ENCODE measurements at places on chromosomes 5 and 9.

DNA sequence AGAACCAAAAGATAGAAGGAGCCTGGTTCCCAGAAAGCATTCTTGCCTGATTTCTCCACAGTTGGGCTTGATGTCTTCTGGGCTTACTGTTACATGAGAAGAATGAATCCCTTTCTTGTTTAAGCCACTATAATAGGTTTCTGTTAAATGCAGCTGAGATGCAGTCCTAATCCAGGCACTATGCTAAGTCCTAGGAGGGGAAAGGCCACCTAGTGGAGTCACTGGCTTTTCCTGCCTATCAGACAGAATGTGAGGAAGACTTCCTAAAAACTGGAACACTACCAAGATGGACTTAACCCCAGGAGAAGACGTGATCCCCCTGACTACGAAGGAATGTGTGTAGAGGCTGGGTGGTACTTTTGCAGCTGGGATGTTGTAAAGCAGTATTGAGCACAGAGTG, 34.3 kb upstream of the FSD1L start:
- peak; percentile 56 for DNase-seq

DNA sequence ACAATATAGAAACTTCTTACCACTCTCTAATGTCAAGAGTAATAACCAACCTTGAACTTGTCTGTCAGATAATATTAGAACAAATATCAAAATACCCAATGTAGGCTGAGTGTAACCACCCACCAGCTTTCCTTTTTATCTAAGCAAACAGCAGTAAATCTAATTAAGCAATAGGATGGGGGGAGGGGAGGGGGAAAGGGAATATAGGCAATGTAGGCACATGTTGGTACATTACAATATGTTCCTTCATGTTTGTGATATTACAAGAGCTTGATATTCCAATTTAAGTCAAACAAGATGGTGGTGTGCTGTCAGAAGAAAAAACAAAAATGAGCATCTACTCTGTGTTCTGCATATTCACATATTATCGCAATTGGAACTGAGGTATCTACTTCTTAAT, 158.2 kb downstream of the DENND1A start:
- DNase-seq, result no peak

- peak; percentile 62 for DNase-seq
Observed at GRCh38 chr9:88583901-88584596, 49.1 kb downstream of the NXNL2 start.

- no peak for DNase-seq
Observed at GRCh38 chr9:122219856-122220672, 8.7 kb downstream of the LHX6 start.

- no peak for DNase-seq
Observed at GRCh38 chr5:173233347-173234128, 1.5 kb downstream of the NKX2-5 start.

GRCh38 chr9:73167614-73168013, 15.9 kb downstream of the ANXA1 start:
- no peak for DNase-seq

GRCh38 chr9:21028466-21028865, 3.0 kb downstream of the HACD4 start:
- DNase-seq, result peak; percentile 8

DNA sequence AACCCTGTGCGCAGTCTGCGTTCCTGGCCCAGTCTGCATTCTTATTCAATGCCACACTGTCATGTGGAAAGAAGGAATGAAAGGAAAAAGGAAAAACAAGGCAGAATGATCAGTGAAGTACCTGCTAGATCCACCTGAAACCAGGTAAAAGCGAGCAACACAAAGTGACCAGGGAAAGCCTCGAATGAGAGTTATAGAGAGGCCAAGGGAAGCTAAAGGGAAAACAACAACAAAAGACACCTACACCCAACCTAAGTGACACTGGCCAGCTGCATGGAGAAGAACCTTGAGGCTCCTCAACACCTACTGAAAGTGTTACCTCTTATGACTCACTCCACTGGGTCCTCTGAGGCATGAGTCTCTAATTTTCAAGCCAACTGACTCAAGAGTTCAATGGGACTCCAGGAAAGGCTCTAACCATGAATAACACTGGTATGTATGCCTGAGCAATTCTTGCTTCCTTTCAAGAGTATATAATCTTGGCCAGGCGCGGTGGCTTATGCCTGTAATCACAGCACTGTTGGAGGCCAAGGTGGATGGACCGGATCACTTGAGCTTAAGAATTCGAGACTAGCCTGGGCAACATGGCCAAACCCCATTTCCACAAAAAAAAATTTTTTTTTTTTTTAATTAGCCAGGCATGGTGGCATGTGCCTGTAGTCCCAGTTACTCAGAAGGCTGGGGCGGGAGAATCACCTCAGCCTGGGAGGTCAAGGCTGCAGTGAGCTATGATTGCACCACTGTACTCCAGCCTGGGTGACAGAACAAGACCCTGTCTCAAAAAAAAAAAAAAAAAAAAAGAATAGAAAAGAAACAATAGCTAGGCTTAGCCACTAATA, 29.0 kb downstream of the MTMR12 start:
- no peak for DNase-seq

DNA sequence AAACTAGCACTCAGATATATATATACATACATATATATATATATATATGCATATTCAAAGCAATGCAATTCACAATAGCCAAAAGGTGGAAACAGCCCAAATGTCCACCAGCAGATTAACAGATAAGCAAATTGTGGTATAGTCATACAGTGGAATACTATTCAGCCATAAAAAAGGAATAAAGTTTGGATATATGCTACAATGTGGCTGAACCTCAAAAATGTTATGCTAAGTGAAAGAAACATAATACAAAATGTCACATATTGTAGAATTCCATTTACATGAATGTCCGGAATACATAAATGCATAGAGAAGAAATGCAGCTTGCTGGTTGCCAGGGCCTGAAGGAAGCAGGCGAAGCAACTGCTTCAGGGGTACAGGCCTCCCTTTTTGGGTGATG, 143.4 kb downstream of the ATPSCKMT start:
- no peak for DNase-seq

GRCh38 chr9:36461323-36461722, 61.3 kb upstream of the RNF38 start:
- DNase-seq, result peak; percentile 65

DNA sequence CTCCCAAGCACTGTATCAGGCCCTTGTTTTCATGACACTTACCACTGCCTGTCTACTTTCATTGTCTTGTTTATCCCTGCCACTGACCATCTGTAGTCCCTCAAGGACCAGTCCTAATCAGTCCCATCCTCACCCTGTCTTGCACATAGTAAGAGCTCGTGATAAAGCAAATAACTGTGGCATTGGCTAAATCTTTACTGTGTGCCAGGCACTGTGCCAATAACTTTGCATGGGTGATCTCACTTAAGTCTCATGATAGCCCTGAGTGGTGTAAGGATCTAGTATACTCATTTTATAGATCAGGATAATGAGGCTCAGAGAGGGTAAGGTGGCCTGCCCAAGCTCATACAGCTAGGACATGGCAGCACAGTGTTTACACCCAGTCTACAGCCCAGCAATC, 5.6 kb downstream of the CDX1 start:
- DNase-seq, result peak; percentile 40

DNA sequence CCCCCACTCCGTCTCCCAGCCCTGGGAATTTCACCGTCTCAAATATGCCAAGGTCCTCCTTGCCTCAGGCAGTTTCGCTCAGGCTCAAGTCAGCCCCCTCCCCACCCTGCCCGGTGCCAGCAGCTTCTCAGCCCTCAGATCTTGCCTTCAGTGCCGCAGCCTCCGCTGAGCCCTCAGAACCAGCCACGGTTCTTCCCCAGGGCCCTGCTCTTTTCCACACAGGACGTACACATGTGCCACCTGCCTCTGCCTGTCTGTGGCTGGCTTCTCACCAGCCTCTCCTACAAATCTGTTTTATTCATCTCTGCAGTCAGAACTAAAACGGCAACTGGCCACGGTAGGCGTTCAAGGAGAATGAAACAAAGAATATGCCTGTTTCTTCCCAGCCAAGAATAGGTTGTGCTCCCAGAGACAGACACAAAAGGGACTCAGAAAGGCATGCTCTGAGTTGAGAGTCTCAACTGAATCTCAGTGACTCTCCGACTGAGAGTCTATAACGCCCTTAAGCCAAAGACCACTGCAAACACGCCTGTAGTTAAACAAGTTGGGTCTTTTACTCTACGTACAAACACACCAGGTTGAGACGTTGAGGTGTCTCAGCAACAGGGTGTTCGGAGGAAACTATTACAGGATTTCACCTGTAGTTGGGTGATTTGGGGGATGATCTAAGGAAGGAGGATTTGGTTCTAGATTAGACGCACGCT, 10.6 kb upstream of the GRIN1 start:
- no peak for DNase-seq

GRCh38 chr9:80074439-80074838, 502.7 kb downstream of the TLE4 start:
- DNase-seq, result no peak

DNA sequence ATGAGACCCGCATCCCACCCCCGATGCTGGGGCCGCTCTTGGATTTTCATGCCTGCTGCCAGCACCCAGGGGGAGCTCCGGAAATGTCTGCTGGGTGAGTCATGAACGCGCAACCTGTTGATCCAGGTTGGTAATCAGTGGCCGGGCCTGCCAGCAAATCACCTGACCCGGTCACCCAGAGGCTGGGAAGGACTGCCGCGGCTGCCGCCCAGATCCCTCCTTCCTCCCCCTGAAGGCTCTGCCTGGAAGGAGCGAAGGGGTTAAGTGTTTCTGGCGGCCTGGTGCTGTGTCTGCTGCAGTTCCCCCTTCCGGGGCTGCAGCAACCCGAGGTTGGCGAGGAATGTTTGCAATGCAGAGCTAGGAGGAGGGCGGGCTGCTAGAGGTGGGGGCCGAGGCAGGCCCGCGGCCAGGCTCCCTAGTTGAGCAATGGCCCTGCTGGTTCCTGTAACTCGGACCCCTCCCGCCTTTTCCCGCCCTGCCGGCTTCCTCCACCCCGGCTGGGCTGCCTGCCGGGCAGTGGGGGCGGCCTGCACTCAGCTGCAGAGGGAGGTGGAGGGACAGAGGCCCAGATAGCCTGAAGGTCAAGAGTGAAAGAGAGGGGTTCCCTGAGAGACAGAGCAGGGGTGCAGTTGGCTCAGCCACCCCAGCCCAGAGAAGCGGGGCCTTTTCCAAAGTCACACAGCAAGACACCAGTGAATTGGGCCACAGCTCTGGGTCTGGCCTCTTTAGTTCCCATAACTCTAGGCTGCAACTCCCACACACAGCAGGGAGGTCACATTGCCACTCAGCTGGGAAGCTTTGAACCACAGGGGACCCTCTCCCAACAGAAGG, 156.3 kb upstream of the IER5L start:
- peak; percentile 96 for DNase-seq

DNA sequence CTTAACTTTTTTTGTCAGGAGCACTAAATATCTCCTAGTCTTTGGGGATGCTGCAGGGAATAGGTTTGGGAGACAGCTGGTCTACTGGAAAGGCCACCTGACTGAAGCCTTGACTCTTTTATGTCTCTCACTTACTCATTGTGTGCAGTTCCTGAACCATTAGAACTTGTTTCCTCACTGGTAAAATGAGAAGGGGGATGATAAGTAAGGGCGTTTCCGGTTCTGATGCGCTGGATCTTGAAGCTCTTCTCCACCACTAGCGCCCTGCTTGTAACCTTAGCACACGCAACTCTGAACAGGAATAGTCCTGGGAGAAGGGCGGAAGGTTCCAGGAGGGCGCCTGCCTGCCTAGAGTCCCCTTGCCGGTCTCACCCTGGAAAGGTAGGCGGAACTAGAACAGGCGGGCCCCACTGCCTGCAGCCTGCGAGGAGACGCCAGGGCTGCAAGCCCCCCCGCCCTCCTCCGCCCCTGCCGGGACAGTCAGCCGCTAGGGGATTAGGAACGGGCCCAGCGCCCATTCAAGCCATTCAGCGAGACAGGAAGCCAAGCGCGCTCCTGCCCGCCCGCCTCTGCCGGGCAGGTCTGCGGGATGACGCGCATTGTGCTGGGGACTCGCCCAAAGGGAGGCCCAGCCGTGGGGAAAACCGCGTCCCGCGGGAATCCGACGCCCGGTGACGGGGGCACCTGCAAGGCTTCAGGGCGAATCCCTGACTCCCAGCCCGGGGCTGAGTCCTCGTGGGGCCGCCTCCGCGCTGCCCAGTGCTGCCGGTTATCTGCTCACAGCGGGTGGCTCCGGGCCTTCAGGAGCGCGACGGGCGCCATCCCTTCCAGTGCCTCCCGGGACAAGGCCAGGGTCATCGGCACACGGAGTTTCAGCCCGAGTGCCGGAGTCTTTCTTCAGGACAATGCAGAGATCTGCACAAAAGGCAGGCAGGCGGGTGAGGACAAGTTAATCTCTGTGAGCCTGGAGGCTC, 44.0 kb upstream of the XPA start:
- peak; percentile 67 for DNase-seq

DNA sequence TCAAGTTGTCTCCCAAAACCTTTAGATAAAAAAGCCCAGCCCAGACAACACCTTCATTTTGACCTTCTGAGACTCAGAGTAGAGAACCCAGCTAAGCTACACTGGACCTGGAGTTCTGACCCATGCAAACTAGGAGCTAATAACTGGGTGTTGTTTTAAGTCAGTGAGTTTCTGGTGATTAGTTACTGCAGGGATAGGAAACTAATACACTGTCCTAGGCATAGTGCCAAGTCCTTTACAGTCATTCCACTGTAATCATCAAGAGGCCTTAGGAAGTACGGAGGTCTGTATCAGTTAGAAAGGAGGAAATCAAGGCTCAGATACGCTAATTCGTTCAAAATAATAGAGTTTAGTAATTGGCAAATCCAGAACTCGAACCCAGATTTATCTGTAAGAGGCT, 197.9 kb downstream of the KCTD16 start:
- DNase-seq, result peak; percentile 60

DNA sequence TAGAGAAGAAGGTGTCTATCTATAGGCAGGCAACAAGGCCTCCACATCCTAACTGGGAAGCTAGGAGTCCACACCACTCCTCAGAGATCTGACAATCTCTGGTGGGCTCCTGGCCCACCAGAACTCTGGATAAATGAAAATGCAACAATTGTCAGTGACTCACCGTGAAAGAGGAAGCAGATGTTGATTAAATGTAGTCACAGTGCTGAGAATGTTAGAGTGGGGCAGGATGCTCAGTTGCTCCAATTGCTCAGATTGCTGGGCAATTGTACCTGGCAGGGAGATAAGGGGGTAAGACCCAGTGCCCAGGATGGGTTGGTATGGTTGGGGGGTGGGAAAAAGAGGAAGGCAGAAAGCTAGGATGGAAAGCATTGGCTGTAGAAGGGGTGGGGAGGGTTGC, 4.3 kb downstream of the CCL19 start:
- no peak for DNase-seq

DNA sequence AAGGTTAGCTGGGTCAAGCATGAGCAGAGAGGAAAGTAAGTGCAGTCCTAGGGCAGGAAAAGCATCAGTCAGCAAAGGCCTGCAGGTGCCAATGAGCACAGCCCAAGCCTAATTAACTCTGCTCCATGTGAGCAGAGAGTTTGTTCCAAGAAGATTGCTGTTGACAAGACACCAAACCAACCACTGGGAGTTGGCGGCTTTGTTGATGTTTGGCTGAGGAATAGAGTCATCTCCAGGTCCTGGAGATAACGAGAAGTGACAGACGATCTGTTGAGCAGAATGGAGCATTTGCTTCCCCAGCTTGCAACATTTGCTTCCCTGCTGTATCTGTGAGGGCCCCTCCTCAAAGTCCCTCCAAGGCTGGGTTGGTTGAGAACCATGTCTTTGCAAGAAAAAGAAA, 68.2 kb downstream of the FAM114A2 start:
- DNase-seq, result no peak

Data from adipocyte (in vitro differentiated cells).